ENCODE measurements at places on chromosomes 2 and 18.

GRCh38 chr18:54260396-54261072 lies 8.8 kb upstream of the POLI start:
- DNase-seq = no peak

DNA sequence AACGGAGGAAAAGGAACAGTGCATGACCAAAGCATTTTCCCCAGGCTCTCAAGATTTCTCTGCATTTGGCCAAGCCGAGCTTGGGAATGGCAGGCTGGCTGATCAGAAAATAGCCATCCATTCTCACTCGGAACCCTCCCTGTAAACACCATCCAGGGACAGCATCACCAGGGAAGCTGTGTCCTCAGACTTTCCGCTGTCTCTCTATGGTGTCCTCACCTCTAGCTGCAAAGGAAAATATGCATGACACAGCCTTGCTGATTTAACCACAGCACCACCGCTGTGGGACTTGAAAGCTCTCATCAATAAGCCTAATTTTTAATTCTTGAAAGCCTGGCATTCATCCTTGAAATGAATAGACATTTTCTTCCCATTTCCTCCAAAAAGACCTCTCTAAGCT lies 311.7 kb downstream of the EIPR1 start:
- no peak for DNase-seq

GRCh38 chr2:107592280-107592624 lies 234.4 kb upstream of the RGPD4 start:
- no peak for DNase-seq

DNA sequence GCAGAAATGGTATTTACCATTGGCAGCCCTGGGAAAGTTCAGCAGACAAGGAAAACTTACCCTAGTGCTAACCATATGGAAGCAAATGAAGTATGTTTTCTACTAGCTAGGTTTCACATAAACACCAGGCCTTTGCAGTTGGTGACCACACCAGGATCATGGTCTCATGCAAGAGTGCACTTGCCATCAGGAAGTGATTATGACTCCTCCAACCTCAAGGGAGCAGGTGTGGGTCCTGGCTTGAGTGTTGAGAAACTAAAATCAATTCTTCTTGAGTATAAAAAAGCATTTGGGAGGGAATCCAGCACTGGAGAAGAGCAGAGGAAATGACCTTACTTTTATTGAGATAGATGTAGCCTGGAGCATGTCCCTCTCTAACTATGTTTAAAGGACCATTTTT lies 56.8 kb upstream of the SPAG16 start:
- DNase-seq = no peak

All from small intestine (tissue), 16 donors.